Ecto neural progenitor cell (in vitro differentiated cells): ENCODE measurements at places on chromosomes 2 and 18.

DNA sequence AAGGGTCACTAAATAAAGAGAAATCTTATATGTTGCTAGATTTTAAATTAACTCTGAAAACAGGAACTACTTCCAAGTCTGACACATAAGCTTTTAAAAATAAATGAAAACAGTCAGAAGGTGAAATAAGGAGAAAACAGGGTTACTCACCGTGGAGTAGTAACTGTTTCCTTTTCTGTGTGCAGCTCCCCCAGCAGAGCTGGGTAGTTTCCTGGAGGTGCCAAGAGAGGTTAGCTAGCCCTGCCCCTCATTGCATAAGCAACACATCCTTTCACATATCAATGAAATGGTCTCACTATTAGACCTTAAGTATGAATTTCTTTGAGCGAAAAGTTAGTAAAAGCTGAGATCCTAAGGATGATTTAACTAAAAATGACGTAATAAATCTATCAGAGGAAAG lies 54.0 kb upstream of the GPR75 start:
- DNase-seq: no peak

DNA sequence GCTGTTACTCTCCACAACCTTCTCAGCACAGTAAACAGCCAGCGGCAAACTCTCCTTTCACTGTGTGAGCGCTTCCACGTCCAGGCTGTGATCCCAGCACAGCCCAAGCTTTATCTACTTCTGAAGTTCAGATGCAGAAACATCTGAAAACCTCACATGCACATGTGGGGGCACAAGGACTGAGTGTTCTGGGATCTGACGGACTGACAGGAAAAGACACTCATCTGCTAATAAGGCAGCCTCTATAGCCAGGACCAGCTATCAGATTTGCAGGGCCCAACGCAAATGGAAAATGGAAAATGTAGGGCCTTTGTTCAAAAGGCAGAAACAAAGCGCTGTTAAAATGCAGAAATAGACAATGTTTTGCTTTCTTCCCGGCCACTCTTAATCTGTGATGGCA lies 133.8 kb upstream of the ARHGAP28 start:
- no peak for DNase-seq

- DNase-seq: no peak
Measured at GRCh38 chr2:168241746-168242145, 5.6 kb downstream of the STK39 start.

- no peak for DNase-seq
Measured at GRCh38 chr18:39962546-39962945, 1992.5 kb upstream of the PIK3C3 start.

DNA sequence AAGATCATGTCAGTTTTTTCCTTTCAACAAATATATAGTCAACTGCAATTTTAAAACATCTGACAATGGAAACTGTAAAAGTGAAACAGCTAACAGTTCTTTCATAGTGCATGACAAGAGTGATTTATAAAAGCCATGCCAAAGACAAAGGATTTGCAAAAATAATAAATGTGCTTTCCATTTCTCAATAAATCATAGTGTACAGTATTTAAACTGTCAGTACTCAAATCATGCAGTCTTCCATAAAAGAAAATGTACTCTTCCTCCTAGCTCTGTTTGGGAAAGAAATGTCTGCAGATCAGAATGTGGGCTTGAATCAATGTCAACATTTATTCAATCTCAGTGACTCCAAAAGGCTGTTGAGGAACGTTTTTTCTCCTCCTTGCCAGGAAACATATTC lies 131.7 kb upstream of the PDE1A start:
- DNase-seq: no peak

GRCh38 chr2:151522556-151522955 lies 112.9 kb downstream of the RIF1 start:
- DNase-seq: no peak

DNA sequence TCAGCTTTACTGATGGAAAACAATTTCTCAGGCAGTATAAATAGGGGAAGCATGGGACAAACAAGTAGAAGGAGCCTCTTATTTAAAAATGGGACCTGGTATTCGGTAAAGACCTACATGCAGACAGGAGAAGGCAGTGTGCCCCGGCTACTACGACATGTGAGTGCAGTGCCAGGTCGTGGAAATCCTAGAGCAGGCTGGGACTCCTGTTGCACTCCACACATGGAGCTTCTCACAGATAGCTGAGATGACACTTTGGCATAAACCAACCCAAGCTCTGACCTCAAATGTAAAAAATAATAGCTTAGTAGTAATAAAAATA lies 885 bp upstream of the DSEL start:
- DNase-seq: no peak

GRCh38 chr2:225120186-225120585 lies 77.9 kb upstream of the DOCK10 start:
- no peak for DNase-seq

- DNase-seq: no peak
Measured at GRCh38 chr18:58341916-58342315, 287.0 kb downstream of the ALPK2 start.

DNA sequence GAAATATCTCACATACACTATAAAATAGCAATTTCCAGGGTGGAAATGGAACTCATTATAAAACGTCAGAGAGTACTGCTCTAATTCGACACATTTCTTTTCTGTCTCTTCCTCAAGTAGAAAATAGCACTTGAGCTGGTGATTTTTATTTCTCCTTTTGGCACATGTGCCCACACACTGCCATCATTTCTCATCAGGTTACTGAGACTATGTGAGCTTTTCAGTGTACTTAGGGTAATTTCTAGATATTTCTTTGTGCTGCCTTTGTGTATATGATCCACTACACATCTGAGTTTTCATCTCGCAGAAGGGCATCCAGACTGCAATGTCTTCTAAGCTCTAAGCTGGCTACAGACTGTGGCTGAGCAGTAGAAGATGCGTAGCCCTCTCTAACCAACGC lies 62.1 kb upstream of the PGAP1 start:
- no peak for DNase-seq

- no peak for DNase-seq
Measured at GRCh38 chr2:8285081-8285480, 396.8 kb upstream of the ID2 start.

DNA sequence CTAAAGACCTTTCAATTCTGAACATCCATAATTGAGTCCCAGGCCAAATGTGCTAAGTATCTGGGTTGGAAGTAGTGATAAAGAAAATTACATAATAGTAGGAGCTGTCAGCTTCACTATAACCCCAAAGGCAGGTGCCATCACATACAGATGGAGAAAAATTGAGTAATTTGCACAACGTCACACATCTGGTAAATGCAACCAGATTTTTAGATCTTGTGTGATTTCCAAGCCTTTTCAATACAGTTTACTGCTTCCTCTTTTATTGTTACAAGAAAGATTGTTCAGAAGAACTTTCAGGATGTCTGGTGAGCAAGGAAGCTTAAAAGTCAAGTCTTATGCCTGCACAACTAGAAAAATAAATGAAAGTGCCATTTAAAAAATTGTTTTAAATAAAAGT lies 62.3 kb downstream of the UBE2E3 start:
- DNase-seq: no peak

- no peak for DNase-seq
Measured at GRCh38 chr2:107808959-107809358, 17.7 kb upstream of the RGPD4 start.

DNA sequence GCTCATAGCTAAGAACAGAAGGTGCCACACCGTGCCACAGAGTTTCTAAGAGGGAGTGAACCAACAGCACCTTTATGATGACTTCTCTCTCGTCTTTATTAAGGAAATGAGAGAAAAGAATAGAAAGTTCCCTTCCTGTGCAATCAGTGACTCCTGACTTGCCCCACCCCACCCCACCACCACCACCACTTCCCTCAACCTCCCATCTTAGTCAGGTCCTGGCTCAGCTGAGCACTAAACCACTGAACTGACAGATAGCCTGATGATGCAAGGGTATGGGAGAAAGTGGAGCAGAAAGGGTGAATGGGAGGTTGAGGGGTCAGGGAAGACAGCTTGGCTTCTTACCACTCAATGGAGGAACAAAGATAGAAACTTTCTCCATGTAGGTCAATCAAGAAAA lies 75.2 kb upstream of the RMDN2 start:
- no peak for DNase-seq

DNA sequence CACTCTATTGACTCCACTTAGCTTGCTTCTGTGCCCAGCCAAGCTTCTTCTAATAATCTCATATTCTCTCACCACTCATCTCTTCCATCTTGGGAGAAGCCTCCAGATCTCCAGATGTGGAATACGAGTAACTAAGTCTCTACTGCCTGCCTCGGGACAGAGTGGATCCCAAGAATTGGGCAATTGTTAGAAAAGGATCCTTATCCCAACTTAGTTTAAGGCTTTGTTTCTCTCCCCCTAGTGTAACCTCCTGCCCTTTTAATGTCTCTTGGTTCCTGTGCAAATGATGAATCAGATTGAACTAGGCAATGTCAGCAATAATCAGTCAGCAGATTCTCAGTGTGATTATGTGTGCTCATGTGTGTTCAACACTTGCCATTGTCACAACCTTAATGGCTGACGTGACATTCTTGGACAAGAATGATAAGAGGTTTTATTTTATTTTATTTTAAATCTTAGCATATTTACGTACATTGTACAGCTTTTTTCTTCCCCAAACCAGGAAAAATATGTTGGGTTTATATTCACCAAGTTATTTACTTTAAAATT lies 59.7 kb downstream of the MYO3B start:
- DNase-seq: no peak

DNA sequence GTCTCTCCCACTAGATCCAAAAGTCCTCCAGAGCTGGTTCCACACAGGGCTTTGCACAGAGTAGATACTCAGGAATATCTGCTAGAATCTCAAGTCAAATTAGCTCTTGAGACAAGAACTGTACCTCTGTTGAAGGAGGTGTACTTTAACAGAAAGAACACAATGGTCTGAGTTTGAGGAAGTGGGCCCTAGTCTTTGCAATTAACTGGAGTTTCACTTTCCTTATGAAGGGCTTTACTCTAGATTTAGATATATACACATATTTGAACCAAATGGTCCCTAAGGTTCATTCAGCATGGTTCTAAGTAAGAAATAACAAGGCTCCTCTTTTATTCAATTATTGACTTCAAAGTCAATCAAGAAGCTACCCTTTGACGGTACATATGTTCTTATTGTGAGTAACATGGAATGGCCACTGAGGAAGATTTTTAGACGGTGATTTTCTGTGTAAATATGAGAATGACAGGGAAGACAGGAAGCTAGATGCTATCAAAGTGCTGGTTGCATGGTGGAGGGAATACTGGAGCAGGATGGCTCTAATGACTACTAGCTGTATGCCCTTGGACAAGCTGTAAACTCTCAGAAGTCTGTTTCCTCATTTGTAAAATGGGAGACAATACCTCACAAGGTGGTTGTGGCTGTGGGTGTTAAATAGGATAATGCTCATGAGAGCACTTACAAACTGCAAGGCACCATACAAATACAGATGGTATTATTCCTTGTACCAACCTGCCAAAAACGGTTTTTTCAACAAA lies 73.5 kb upstream of the SERTAD2 start:
- DNase-seq: no peak

GRCh38 chr2:42196070-42196402 lies 26.9 kb downstream of the EML4 start:
- DNase-seq: no peak

GRCh38 chr2:224847381-224847780 lies 131.2 kb upstream of the CCDC195 start:
- DNase-seq: no peak

GRCh38 chr2:223929571-223930102 lies 15.5 kb downstream of the WDFY1 start:
- DNase-seq: no peak

DNA sequence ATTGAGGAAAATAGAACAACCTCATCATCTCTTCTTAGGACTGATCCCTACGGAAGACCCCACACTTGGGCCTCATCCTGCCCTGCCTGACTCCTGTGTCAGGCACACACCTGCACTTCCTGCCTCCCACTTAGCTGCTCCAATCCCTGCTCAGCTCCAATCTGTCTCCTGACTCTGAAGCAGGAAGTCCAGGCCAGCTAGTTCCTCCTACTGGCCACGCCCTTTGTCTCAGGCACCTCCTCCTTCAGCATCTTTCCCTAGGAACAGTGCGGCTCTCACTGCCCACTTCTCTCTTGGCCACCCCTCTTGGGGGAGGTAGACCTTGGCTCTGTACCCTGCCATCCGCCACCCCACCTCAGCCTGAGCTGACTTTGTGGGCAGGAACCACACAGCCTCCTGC lies 135.8 kb downstream of the CELF4 start:
- no peak for DNase-seq

DNA sequence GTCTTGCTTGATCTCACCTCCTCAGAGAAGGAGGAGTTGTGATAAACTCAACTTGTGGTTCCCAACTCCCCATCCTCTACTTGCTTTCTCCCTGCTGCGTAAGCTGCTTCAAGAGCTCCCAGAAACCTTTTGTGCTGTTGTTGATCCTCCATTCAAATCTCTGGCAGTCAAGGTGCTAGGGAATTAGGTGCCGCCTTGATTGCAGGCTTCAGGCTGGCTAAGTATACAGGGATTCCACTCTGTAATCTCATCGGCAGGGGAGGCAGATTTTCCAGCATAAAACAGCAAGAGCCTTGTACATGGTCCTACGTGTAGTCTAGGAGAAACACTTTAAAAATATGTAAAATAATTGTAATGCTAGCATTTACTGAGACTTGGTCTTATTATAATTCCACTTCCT lies 116.2 kb upstream of the DDX18 start:
- no peak for DNase-seq

GRCh38 chr2:109317471-109318095 lies 188.6 kb downstream of the SH3RF3 start:
- DNase-seq: no peak

GRCh38 chr2:238019962-238020361 lies 40.8 kb upstream of the SCLY start:
- no peak for DNase-seq

- DNase-seq: no peak
Measured at GRCh38 chr2:115214050-115214449, 771.6 kb downstream of the DPP10 start.

DNA sequence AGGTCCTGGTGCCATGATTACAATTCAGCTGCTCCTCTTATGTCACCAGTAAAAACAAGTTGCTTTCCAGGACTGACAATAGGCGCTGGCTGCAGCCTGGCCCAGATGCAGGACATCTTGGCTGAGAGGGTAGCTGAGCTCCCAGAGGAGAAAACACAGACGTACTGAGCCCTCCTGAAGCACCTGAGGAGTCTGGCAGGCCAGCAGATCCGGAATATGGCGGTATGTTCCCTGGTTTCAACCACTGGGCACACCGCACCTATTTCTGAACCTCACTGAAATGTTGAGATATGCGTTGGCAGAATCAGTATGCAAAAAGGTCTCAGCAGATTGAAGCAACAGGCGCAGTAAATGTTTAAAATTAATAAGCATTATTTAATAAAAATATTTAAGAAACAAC lies 73.1 kb upstream of the BZW1 start:
- no peak for DNase-seq

- no peak for DNase-seq
Measured at GRCh38 chr2:119549241-119549640, 5.0 kb downstream of the CFAP221 start.

GRCh38 chr2:84115173-84115857 lies 343.8 kb downstream of the SUCLG1 start:
- DNase-seq: no peak

GRCh38 chr2:24105816-24106215 lies 17.3 kb downstream of the PFN4 start:
- no peak for DNase-seq

GRCh38 chr2:192140236-192140839 lies 54.4 kb downstream of the TMEFF2 start:
- no peak for DNase-seq
